Activated CD4-positive, alpha-beta T cell treated with anti-CD3 and anti-CD28 coated beads for 1 hour (primary cell): ENCODE measurements at places on chromosomes 7 and 10.

- no peak for DNase-seq
Measured at GRCh38 chr7:92768501-92769393, 67.6 kb downstream of the CDK6 start.

- no peak for DNase-seq
Measured at GRCh38 chr7:66847879-66848790, 72.9 kb upstream of the TMEM248 start.

GRCh38 chr7:15073301-15073700, 170.8 kb upstream of the DGKB start:
- DNase-seq: no peak

- no peak for DNase-seq
Measured at GRCh38 chr10:43482319-43483078, 45.6 kb downstream of the ZNF487 start.

- DNase-seq: no peak
Measured at GRCh38 chr7:22358820-22359697, 2.1 kb upstream of the RAPGEF5 start.

- DNase-seq: no peak
Measured at GRCh38 chr10:72887043-72887442, 6.5 kb upstream of the OIT3 start.

DNA sequence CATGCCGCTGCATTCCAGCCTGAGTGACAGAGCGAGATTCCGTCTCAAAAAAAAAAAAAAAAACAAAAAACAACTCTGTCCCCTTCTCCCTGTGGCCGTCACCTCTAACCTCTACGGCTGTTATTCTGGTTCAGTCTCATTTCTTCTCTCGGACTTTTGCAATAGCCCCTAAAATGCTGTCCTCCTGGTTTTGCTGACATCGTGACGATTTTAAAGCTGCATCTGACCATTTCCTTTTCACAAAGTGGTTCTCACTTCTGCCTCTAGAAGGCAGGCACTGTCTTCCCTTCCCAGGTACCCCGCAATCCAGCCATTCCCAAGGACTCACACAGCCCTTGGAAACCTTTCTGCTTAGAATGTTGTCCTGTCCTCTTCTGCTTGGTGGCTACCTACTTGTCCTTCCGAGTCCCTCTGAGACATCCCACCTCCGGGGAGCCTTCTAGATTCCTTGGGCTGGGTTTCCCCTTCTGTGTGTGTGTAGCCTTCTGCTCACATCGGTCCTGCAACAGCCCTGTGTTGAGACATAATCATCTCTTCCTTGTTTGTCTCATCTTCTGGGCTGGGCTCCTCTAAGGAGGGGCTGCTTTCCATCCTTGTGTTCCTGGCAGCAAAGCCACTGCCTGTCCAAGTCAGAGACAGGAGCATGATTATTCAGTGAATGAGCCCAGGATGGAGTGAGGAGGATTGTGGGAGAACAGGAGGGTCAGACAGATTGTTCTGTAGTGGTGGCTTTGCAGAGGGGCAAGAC, 83.1 kb downstream of the GRK5 start:
- no peak for DNase-seq

DNA sequence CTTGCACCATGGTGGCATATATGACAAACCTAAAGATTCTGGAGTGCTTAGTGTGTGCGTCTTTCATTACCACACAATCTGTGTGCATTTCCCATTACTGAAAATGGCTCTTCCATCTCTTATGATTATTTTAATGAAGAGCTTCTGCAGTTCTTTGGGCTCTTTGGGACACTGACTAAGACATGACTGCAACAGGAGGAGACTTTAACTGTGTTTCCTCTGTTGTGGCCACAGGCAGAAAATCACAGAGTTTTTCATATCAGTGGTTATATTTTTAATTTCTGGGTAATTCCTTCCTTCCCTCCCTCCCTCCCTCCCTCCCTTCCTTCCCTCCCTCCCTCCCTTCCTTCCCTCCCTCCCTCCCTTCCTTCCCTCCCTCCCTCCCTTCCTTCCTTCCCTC, 58.1 kb downstream of the WNT2 start:
- DNase-seq: no peak

DNA sequence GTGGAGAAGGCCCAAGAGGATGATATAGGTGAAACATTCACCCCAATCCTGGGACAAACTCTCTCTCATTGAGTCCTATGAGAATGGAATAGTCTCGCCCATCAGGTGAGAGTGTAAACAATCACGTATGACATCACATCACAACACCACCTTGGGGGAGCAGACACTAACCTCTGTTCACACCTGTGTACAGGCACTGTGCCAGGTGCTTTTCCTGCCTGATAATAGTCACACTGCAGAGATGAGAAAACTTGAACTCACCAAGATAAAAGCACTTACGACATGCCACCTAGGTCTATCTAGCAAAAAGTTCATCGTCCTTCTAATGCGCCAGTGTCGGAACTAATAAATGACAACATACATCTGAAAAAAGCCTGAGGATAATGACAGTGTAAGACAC, 187.8 kb downstream of the FAM107B start:
- peak; percentile 46 for DNase-seq

- DNase-seq: no peak
Measured at GRCh38 chr10:110444004-110444337, 53.7 kb upstream of the DUSP5 start.

DNA sequence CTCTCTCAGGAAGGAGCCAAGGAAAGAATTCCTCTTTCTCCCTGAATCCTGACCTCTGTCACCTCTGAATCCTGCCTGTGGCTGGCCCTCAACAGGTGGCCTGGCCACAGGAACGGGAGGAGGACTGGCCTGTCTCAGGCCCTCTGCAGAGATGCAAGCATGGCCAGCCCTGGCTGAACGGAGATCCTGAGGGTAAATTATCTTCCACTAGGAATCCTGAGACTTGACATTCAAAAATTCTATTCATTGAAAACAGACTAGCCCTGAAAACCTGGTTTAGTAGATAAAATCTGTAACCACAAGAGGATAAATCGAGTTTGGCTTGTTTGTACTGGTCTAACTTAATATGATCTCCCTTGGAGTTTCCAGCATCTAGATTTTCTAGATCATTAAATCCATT, 579.3 kb downstream of the LRMDA start:
- DNase-seq: no peak

GRCh38 chr7:8615019-8615418, 181.6 kb downstream of the NXPH1 start:
- DNase-seq: no peak

DNA sequence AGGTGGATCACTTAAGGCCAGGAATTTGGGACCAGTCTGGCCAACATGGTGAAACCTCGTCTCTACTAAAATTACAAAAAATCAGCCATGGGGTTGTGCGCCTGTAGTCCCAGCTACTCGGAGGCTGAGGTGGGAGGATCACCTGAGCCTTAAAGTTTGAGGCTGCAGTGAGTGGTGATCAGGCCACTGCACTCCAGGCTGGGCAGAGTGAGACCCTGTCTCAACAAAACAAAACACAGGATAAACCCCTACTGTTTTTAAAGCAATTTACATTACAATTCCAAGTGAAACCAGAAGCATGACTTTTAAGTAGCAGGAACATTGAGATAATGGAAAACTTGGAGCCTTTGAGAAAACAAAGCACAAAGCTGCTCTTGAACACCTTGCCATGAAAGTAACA, 92.4 kb upstream of the BTBD16 start:
- no peak for DNase-seq

DNA sequence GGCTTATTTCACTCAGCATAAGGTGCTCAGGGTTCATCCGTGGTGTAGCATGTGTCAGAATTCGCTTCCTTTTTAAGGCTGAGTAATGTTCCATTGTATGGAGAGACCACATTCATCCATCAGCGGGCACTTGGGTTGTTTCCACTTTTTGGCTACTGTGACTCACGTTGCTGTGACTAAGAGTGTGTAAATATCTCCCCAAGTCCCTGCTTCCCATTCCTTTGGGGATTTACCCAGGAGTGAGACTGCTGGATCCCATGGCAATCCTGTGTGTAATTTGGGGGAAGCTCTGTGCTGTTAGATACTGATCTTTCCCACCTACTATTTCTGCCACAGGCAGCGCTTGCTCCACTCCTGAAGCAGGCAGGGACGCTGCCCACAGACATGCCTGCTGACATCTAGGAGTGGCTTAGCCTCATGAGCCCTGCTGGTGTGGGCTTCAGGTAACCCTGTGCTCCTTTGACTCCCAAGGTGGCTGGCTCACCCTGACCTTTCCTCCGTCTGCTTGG, 346.0 kb downstream of the FRMD4A start:
- no peak for DNase-seq

DNA sequence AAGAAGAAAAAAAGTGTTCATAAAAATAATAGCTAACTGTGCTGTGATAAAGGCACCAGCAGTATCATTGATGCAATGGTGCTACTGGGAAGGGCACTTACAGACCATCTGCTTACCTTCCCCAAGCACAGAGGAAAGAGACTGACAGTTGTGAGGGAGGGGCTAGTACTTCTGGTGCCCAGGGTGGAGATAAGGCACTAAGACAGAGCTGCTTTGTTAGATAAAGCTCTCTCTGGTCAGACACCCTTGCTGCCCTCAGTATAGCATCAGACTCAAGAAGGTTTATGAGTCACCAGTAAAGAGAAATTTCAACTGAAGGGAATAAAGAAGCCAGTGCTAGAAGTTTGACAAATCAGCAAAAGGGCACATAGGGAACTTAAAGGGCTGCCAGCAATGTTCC, 325.6 kb downstream of the HPSE2 start:
- no peak for DNase-seq

- no peak for DNase-seq
Measured at GRCh38 chr7:20783700-20784387, 2.8 kb downstream of the SP8 start.

DNA sequence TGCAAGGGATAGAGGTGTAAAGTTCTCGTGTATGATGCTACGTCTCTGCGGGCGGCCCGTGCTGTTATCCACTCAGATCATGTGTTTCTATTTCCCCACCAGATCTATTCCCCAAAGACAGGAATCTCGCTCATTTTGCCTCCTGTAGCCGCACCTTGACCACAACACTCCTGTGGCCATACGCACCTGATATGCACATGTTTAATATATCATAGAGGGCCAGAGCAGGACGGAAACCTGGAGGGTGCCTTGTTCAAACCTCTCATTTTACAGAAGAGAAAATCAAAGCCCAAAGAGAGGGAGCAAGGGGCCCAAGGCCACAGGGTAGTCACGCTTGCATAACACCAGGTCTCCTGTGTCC, 37.6 kb downstream of the STRA8 start:
- DNase-seq: no peak

GRCh38 chr10:11670381-11670780, 58.9 kb upstream of the USP6NL start:
- no peak for DNase-seq

DNA sequence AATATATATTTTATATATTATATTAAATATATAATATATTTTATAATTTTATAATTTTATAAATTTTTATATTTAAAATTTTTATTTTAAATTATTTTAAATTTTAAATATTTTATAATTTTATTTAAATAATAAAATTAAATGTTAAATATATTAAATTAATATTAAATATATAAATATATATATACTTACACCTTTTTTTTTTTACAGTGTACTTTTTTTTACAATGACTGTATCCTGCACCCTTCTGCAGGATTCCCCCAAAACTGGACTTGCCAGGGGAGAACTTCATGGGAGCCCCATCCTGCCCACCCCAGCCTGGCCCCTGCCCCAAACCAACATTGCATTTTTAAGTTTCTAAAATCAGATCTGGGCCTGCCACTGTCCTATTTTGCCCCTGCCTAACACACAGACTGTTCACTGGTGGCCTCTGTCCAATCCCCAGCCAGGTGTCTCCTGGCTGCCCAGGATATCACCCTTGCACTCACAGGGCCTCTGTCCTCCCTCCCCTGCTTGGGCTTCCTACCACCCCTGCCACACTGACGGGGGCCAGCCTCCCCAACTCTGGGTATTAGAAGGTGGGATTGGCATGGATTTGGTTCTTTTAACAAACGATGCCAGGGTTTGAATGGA, 138.0 kb downstream of the ADCY1 start:
- no peak for DNase-seq

DNA sequence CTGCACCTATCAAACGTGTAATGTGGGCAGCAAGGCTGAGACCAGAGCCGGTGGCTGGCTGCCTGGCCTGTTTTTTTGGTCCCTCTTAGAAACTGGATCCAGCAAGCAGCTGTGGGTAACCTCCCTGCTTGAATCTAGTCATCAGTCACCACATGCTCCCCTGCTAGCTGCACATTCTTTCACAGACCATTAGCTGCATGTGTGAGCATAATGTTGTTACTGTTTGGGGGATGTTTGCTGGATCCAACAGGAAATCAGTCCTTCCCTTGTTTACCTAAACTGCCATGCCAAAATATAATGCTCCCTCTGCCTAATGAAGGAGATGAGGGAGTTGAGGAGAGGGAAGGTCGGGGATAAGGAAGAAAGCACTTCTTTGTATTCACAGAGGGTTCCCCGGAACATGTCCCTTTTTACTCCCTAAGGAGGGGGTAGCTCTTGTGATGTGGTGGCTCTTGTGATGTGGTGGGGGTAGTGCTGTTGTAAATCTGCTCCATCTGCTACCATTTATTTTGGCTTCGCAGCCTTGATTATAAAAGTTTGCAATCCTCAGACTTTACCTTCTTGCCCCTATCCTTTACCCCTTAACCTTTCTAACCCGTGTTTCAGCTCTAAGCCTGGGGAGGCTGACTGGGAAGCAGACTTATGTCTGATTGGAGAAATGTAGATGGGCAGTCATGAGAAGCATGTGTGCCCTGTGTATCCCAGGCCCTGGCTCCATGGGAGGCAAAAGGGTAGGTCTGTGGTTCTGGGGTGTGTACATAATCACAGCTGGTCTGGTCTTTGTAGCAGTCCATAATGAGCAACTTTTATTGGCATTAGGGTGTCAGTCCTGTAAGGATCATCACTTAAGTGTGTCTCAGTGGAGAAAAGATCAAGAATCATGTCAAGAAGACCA, 20.8 kb downstream of the LOXL4 start:
- no peak for DNase-seq

DNA sequence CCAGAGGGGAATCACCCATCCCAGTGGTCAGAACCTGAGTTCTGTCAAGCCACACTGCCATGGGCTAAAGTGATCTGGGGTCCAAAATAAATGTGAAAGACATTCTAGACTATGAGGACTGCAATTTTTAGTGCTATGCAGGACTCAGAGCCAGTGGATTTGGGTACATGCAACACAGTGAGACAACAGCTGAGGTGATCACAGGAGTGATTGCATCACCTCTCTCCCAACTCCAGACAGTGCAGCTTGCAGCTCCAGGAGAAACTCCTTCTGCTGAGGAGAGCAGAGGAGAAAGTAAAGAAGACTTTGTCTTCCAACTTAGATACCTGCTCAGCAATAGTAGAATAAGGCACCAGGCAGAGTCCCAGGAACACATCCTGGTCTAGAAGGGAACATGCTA, 682.0 kb upstream of the POT1 start:
- DNase-seq: no peak

GRCh38 chr10:93413252-93413689, 68.9 kb downstream of the MYOF start:
- DNase-seq: peak; percentile 10

DNA sequence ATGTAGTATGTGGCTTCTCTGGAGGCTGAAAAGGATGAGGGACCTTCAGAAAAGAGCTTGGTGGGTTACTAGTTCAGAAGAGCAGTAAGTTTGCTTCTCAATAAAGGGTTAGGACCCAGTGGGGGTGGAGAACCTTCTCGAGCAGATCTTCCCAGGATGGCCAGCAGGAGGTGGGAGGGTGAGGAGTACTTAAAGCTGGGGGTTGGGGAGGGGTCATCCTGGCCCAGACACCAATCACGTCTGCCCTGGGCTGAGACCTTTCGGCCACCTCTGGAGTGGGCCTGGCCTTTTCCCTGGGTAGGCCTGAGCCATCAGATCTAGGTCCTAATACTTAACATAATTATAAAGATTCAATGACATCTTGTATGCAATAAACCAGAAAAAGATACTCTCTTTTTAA, 149.0 kb upstream of the TCF7L2 start:
- no peak for DNase-seq

- no peak for DNase-seq
Measured at GRCh38 chr10:21513405-21513788, 12.1 kb downstream of the SKIDA1 start.
